DMS79 treated with DMSO at 0.1 percent for 48 hours (cell line): ENCODE measurements at places on chromosomes 7 and 10.

- DNase-seq = no peak
Observed at GRCh38 chr7:78450706-78451105, 652.1 kb downstream of the PHTF2 start.

GRCh38 chr10:1109795-1110673 lies 53.8 kb downstream of the WDR37 start:
- DNase-seq = no peak

GRCh38 chr10:7218968-7219367 lies 191.9 kb downstream of the SFMBT2 start:
- no peak for DNase-seq

GRCh38 chr7:17274551-17275245 lies 23.8 kb upstream of the AHR start:
- DNase-seq = no peak

GRCh38 chr7:132709971-132710567 lies 133.8 kb upstream of the PLXNA4 start:
- no peak for DNase-seq

- DNase-seq = no peak
Observed at GRCh38 chr7:35816514-35816913, 15.7 kb downstream of the SEPTIN7 start.

DNA sequence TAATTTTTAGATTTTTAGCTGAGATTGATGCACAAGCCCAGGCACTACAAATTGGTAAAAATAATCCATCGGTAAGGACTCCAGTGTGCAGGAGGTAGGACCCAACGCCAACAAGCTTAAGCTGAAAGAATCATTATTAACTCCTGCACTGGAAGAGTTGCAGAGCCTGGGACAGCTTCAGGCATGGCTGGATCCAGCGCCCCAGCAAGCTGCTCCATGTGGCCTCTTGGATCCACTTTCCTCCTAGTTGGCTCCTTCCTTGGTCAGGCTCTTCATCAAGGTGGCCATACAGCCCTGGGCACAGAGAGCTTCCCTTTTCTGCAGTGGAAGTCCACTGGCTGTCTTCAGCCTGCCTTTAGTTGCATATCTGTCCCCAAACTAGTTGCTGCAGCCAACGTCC lies 497.4 kb upstream of the FOXK1 start:
- DNase-seq = no peak

DNA sequence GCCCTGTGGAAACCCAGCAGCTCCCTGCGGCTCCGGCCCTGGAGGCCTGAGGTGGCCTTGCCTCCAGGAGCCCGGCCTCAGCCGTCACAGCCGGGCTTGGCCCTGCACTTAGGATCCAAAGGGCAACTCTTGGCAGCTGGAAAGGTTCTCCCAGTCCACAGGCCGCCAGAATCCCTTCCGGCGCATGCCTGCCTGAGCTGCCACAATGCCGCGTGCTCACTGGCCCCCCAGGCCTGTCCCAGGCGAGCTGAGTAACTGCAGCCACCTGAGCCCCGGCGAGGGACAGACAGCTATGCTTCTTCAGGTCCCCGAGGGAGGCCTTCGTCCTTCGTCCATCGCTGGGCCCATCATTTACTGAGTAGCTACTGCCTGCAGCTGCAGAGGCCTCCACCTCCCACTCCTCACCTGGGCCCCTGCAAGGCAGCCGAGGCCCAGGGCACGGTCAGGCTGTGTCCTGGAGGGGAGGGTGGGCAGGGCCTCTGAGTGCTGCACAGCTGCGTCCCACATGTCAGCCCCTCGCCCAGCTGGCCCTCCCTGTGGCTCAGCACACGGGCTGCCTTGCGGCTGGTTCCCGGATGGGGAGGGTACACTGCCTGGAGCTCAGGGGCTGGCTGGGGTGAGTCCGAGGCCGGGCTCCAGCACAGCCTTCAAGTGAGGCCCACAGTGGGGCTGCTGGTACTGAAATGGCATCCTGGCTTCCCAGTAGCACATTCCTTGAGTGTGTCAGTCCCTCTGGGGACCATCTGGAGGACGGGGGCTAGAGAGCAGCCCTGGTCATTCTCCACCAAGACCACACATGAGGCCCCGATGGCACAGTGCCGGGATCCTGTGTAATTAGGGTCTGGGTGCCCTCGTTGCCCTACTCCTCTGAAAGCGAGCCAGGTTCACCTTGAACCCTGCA lies 172.5 kb downstream of the ELFN1 start:
- DNase-seq = no peak

DNA sequence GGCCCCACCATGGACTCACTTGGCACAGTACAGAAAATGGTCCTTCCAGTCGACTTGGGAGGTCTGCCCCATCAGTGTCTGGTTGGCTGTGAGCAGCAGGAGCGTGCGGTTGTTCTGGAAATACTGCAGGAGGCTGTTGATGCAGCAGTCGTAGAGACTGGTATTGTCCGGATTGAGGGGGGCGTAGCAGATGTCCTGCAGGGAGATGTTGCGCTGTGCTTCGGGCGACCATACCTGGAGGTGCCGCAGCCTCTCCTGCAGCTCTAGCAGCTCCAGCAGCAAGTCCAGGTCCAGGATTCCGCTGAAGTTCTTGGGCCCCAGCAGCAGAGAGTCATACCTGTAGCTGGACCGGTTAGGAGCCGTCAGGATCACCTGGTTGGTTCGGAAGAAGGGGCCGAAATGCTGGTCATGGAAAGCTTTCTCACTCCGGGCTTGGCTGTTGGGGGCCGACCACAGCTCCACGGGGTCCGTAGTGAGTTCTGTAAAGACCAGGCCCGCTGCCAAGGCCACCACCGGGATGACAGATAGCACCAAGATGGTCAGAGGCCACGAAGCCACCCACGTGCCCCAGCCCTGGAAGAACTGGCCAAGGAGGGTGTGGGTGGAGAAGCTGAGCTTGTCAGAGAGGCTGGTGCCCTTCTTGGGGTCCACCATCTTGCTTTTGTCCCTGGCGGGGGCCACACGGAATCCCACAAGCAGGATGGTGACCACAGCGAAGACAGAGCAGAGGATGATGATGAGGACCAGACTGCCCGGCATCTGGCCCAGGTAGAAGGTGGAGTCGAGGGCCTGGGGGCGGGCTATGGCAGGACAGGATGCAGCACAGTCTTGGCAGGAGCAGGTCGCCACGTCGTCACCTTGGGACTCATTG lies 2.1 kb downstream of the NPC1L1 start:
- no peak for DNase-seq

DNA sequence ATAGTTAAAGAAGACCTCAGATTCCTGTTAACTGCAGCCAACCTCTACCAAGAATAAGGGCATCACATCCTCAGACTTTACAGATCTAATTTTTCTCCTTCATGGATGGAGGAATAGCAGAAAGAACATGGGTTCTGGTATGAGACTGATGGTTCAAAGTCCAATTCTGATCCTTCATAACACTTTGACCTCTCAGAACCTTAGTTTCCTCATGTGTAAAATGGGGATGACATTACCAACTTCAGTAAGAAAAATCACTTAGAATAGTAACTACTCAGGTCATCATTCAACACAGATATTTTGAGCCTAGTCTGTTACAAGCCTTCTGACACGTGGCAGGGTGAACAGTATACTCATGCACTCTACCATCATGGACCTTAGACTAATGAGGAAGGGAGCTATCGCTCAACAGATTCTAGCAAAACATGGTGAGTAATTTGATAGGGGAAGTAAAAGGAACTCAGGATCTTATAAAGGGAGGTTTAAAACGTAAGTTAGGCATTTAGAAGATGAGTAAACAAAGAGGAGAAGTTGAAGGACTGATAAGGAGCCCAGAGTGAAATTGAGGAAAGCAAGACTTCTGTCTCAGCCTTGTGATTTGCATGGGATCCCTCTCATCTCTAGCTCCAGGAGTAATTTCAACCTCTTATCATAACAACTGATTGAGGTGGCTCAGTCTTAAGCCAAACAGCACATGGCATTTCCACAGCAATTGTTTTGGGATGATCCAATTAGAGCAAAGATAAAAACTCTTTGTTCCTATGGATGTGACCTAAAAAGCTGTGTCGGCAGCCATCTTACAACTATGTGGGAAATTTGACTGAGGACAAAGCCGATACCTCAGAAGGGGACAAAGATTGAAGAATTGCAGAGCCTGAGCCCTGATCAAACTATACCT lies 69.2 kb upstream of the TCF7L2 start:
- DNase-seq = no peak

DNA sequence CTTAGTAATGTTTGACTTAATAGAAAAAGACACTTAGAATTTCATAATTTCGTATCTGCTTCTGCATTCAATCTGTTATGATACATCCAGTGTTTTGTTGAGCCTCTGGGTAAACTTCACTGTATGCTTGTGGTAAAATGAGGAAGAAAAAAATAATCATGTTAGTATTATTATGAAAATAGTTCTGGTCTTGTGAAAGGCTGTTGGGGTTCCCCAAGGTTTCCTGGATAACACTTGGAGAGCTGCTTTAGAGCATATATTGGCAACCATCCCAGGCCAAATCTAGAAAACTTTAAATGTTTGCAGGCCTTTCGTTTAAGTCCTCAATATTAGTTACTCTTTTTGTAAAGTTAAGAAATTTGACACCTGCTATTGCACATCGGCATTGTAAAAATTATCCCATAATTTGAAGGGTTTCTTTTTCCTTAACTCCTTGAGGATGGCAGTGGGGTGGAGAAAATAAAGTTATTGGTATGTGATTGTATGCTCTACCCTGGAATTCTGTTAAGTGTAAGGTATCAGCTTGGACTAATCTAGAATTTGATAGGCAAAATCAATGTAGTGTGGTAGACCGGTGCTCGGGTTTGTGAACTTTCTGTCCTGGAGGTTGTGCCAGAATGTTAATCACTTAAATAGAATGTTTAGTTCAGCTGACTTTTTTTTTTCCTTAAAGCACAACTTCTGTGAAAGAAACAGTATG lies 54.5 kb downstream of the WAC start:
- DNase-seq = no peak

DNA sequence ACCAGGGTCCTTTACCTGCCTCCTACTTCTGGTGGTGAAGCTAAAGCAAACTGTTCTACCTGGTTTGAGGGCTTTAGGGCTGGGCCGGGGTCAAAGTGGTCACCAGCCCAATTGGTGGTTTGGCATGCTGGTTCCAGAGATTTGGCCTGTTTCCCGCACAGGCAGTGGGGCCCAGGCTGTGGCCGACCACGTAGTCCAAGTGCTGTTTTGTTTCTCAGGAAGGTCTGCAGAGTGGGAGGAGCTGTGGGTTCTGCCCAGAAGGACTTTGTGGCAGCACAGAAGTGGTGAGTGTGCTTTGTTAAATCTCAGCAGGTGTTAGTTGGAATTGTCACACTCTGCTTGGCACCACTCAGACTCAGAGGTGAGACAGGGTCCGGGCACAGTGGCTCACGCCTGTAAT lies 85.8 kb downstream of the MKX start:
- DNase-seq = no peak

DNA sequence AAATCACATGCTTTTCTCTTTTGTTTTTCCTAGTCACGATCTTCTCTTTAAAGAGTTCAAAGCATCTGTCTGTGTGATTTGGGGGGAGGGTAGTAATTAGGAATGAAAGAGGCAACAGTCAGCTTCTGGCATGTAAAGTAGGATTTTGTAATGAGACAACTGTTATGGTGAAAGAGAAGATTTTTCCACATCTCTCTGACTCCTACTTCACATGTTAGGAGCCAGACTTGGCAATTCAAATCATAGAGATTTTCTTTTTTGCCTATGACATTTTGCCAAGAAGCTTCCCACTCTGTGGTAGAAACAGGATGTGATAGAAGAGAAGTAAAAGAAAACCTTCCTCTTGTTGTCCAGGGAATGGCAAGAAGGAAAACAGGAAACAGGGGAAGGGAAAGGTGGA lies 38.3 kb upstream of the KLHL7 start:
- DNase-seq = no peak

DNA sequence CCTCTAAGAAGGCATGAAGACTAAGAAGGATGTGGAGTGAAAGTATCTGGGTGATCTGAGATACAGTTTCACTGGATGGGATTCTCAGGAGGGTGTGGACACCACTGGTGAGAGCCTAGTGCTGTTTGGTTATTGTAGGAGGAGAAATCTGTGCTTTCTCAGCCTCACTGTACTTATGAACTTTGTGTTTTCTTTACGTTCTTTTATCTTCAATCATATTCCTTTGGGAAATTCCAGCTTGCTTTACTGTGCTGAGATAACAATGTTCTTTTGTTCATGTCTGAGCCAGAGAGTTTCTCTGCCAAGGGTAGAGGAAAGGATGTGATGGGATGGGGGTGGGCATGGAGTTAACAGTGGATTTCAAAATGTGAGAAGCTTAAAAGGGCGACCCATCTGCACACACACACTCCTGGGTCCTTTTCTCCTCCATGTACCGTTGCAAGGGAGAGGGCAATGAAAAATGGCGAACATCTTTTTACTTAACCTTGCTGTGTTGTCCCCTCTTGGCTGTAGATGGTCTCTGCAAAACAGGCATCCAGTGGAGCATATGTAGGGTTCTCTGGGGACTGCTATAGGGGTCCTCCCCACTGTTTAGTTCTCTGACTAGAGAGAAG lies 25.0 kb upstream of the TAX1BP1 start:
- DNase-seq = no peak

- DNase-seq = no peak
Observed at GRCh38 chr7:132750096-132750495, 173.8 kb upstream of the PLXNA4 start.

GRCh38 chr7:70353330-70353945 lies 755.2 kb downstream of the AUTS2 start:
- DNase-seq = no peak
